RPMI8226 (cell line): ENCODE measurements at places on chromosomes 7 and 10.

- no peak for DNase-seq
Observed at GRCh38 chr10:51397695-51398094, 301.7 kb downstream of the CSTF2T start.

GRCh38 chr7:24740871-24741270 is 16.4 kb downstream of the GSDME start:
- no peak for DNase-seq

- DNase-seq = no peak
Observed at GRCh38 chr10:130434446-130435385, 298.5 kb downstream of the GLRX3 start.

DNA sequence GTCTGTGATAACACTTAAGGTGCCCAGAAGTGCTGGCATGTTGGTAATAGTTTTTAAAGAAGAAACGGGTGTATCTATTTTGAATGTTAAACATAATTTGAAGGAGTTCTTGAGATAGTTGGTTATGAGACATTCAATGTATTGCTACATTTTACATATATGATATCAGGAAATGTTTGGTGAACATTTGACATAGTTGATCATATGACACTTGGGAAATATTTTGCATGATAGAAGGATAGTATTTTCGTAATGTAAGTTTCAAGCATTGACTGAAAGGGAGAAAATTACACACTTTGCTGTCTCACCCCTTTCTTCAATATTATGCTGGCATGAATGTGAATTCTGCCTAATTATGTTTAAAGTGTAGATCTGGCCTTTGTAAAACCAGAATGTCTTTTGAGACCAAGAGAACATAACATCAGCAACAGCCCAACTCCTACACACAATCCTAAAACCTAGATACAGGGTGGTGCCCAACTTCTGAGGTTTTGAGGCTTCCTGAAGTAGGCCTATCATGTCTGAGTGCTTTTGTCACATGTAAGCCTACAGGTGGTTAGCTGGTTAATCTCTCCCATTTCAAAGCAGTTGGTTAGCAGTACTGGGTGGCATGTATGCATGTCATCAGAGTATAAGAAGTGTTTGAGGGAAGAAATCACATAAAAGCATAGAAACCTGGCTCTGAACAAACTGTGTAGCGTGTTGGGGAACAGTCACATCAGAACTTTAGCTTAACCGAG is 2.1 kb downstream of the ADD3 start:
- DNase-seq = no peak

DNA sequence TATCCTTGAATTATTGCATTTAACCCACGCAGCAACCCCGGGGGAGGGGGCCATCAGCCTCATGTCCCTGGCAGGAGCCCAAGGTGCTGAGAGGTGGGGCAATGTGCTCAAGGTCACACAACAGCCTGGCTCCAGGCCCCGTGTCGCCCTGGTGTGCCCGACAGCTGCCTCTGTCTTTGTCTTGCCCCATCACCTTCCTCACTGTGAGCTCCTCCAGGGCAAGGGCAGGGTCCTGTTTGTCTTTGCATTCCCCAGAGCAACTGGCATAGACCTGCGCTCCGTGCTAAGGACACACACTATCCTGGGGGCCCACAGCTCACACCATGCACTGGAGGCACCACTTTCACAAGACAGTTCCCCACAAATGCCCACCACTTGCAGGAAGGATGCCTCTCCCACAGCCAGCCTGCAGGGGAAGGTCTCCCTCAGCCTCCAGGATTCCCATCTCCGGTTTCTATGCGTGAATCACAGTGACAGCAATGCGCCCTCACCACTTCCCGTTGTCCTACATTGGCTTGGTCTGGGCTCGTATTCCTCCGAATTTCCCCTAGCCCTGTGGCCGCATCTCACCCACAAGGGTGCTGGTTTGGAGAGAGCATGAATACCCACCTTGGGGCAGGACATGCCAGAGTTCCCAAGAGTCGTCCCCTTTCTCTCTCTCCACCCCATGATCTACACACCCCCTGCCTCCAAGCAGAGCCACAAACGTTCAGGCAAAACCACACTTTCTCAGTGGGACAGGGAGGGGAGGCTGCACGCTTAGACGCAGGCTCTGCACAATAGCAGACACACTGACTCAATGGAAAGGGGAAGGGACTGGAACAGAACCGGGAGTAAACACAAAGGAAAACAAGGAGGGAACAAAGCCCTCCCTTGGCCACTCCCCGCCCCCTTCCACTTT is 10.3 kb downstream of the ITPRIP start:
- no peak for DNase-seq

GRCh38 chr10:50470345-50470744 is 153.4 kb downstream of the SGMS1 start:
- DNase-seq = no peak

GRCh38 chr7:150964593-150965111 is 13.5 kb downstream of the KCNH2 start:
- DNase-seq = peak; percentile 91

GRCh38 chr7:1314908-1315450 is 82.3 kb downstream of the UNCX start:
- DNase-seq = no peak
